ENCODE measurements at places on chromosomes 16 and 17. TPM values are rescaled to one million over a fixed set of nuclear protein-coding genes. Genes with fewer than 3 reads are reported as not detected.

KRTAP3-2 gene
- total RNA-seq: not detected

SAMD14 gene
- 0.52 TPM for total RNA-seq

LPO gene
- total RNA-seq: not detected

SLC6A2 gene
- not detected for total RNA-seq

MT1B gene
- total RNA-seq: not detected
